CD8-positive, alpha-beta memory T cell (primary cell): ENCODE measurements at places on chromosomes 13 and 19. TPM values are rescaled to one million over a fixed set of nuclear protein-coding genes. Genes with fewer than 3 reads are reported as not detected.
A peak's percentile ranks its signal among the peaks of the same experiment; 100 is the strongest.

DNA sequence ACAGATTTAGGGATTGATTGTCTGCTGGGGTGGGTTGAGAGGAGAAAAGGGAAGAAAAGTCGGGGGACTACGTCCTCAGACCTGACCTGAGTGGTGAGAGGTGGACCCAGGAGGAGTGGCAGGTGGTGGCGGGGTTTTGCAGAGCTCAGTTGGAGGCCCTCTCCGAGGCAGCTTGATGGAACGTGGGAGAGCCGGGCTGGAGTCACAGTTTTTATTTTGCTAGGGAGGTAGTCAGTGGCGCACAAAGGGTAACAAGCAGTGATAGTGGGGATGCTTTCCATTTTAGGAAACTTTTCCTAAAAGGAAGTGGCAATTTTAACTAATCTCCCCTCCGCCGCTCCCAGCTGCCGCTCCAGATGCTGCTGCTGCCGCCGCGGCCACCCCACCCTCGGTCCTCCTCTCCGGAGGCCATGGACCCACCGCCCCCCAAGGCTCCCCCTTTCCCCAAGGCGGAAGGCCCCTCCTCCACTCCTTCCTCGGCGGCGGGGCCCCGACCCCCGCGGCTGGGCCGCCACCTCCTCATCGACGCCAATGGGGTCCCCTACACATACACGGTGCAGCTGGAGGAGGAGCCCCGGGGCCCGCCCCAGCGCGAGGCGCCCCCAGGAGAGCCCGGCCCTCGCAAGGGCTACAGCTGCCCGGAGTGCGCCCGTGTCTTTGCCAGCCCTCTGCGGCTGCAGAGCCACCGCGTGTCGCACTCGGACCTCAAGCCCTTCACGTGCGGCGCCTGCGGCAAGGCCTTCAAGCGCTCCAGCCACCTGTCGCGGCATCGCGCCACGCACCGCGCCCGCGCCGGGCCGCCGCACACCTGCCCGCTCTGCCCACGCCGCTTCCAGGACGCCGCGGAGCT lies 1.1 kb upstream of the ZNF581 start:
- no peaks in the 10 kb centered on the region for H3K27me3 ChIP-seq
- peaks cover 4% of the 10 kb centered on the region for H3K36me3 ChIP-seq
- no peak for DNase-seq
- peaks cover 35% of the 10 kb centered on the region for H3K4me1 ChIP-seq

DNA sequence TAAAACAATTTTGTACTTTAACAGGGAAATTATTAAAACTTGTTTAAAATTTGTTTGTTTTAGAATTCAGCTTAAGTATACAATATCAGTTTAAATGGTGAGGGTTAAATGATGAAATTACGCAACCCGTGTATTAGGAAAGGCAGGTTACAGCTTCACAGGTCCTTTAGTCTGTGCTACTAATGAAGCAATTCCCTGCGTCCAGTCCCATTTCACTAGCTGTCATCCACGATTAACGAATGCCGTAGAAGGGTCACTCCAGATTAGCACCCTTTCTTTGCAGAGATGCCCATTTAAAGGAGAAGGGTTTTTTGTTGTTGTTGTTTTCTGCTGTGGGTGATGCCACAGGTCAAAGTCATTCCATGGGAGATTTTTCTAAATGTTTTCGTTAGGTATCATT lies 457.6 kb upstream of the SLC10A2 start:
- no peaks in the 10 kb centered on the region for H3K27me3 ChIP-seq
- no peak overlapping the region for H3K4me3 ChIP-seq
- no peak overlapping the region for H3K27ac ChIP-seq
- no peak for DNase-seq

GRCh38 chr19:48636859-48637448 lies at the start of gene DBP:
Gene DBP, minus strand, starts transcription at chr19:48637379. Its CDS starts 385 bp downstream, at chr19:48636994.
- peaks cover 11% of the 10 kb centered on the region for H3K36me3 ChIP-seq
- peaks cover 45% of the 10 kb centered on the region for H3K4me1 ChIP-seq
- no peaks in the 10 kb centered on the region for H3K27me3 ChIP-seq
- no peak for DNase-seq
- peak within 1 kb of the TSS; percentile 97 for H3K27ac ChIP-seq

GRCh38 chr13:110506859-110507566 lies 54.5 kb downstream of the RAB20 start:
- no peaks in the 10 kb centered on the region for H3K36me3 ChIP-seq
- DNase-seq = no peak
- H3K4me3 ChIP-seq = no peak overlapping the region
- H3K4me1 ChIP-seq = no peaks in the 10 kb centered on the region
- peak overlapping the region; percentile 51 for H3K27ac ChIP-seq

DNA sequence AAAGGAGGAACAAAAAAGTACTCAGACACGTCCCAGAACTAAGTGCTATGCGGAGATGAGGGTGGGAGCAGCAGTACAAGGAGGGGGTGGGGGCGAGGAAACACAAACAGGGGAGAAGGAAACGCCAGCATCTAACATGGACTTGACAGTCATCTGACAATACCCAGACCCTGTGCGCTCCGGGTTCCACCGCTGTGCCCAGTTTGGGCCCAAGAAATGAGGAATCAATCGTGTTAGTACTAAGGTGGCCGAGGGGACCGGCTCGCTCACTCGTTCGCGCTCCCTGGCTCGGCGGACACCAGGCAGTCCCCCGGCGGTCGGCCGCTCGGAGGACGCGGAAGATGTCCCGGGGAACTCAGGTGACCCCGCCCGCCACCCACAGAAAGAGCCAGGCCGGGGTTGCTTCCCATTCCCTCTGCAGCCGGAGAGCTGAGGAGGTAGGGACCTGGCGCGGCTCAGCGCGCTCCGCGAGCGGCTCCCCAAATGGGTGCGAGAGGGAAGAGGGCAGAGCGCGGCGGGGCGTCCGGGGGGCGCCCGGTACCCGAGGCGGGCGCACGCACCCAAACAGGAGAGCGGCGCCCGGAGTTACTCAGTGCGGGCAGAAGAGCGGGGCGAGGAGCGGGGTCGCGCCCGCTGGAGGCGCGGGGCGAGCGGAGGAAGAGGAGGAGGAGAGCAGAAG lies 616 bp downstream of the TSHZ3 start:
- no peak overlapping the region for H3K27ac ChIP-seq
- H3K27me3 ChIP-seq = peaks cover 65% of the 10 kb centered on the region
- DNase-seq = no peak
- no peaks in the 10 kb centered on the region for H3K36me3 ChIP-seq
- peaks cover 13% of the 10 kb centered on the region for H3K4me1 ChIP-seq

The COL4A2 gene
- not detected for polyA plus RNA-seq

The UCHL3 gene
- 47.3 TPM for polyA plus RNA-seq

GRCh38 chr13:103386341-103386740 lies 320.1 kb upstream of the SLC10A2 start:
- H3K27ac ChIP-seq = no peak overlapping the region
- no peak for DNase-seq
- H3K4me3 ChIP-seq = no peak overlapping the region
- no peaks in the 10 kb centered on the region for H3K27me3 ChIP-seq

The MEDAG gene
- not detected for polyA plus RNA-seq

DNA sequence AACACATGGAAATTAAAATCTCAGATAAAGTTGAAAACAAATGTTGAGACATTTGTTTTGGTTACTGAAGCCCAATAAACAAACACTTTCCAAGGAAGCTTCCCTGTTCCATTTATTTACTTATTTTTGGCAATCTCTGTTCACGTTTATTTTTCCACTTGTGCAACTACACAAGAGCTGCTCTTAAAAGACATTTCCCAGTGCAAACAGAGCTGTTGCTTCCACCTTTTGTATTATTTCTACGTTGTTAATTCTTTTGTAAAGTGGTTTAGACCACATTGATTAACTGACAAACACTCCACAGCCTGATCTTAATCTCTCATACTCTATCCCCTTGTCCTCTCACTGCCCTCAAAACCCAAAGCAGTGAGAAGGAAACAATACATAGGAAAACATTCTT lies 757.6 kb downstream of the LIG4 start:
- no peaks in the 10 kb centered on the region for H3K36me3 ChIP-seq
- no peaks in the 10 kb centered on the region for H3K4me1 ChIP-seq

The C19orf81 gene
- polyA plus RNA-seq = not detected

The ZNF418 gene
- 3.3 TPM for polyA plus RNA-seq

GRCh38 chr19:16892868-16893685 lies 4.3 kb downstream of the F2RL3 start:
- H3K27me3 ChIP-seq = peaks cover 3% of the 10 kb centered on the region
- H3K36me3 ChIP-seq = no peaks in the 10 kb centered on the region
- DNase-seq = no peak
- no peak overlapping the region for H3K4me3 ChIP-seq
- H3K4me1 ChIP-seq = peaks cover 5% of the 10 kb centered on the region
- no peak overlapping the region for H3K27ac ChIP-seq

The PSG11 gene
- polyA plus RNA-seq = not detected

The STAP2 gene
- 1.8 TPM for polyA plus RNA-seq

The ADGRE2 gene
- polyA plus RNA-seq = 0.09 TPM

DNA sequence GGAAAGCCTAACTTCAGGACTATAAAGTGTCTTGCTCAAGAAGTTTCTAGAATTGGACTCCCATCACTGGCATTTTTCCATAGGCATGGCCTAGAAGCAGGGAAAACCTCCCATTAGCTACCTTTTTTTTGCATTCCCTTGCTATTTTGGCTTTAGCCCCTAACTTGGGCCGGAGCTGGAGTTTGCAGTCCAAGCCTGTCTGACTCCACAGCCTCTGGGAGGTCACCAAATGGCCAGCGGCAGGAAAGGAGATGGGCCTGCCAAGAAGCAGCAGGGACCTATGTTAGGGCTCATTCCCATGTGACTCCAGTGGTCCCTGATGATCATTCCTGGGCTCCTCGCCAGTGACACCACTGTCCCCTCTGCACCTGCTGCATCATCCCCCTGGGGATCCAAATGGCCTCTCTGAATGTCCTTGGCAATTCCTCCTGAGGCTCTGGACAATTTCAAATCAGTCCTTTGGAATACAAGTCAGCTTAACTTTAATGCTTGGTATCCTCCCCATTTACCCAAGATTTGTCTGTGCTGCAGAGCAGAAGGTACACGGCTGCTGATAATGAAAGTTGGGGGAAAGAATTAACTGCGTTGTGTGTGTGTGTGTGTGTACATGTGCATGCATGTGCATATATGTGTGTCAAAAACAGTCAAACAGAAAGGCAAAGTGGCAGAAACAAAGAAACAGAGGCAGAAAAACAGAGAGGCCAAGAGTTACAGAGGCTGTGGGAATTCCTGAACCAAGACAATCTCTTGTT lies 69.8 kb upstream of the SERP2 start:
- H3K27ac ChIP-seq = no peak overlapping the region
- DNase-seq = no peak
- H3K4me3 ChIP-seq = no peak overlapping the region
- H3K4me1 ChIP-seq = peaks cover 13% of the 10 kb centered on the region
- H3K36me3 ChIP-seq = no peaks in the 10 kb centered on the region

- DNase-seq = no peak
- H3K4me1 ChIP-seq = no peaks in the 10 kb centered on the region
- no peaks in the 10 kb centered on the region for H3K27me3 ChIP-seq
- H3K36me3 ChIP-seq = no peaks in the 10 kb centered on the region
Measured at GRCh38 chr13:112790735-112791641, 101.2 kb downstream of the ATP11A start.

DNA sequence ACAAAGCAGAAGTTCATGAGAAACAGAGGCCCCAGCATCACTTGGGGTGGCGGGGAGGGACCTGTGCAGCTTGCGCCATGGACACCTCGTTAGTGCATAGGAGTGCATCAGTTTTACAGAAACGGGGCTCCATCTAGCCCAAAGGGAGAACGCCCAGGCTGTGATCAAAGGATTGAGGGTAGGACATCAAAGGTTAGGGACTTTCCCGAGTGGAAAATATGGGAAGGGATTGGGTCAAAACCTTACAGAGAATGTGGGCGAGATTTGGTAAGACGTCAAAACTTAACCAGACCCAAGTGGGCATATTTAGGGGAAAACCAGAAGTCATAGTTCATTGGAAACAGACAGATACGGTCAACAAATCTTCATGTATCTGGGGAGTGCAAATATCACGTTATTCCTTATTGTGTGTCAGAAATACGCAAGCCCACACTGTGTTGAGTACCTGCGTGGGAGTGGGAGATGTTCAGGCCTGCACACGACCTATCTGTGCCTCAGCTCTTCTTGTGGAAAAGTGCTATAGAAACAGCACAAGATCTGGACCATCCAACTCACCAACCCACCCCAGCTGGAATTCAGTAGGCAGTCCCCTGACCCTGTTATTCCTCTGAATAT lies 9.4 kb upstream of the GRAMD1A start:
- H3K27me3 ChIP-seq = no peaks in the 10 kb centered on the region
- H3K4me1 ChIP-seq = peaks cover 23% of the 10 kb centered on the region
- H3K27ac ChIP-seq = no peak overlapping the region

The MYO1F gene
- 161 TPM for polyA plus RNA-seq
